Stimulated activated naive B cell treated with anti-CD40 and anti-IgM and Interleukin-4, amounts not matched to agents 10 μg/mL and 1 μg/mL and 100 μg/mL, for 72 hours (primary cell): ENCODE measurements at places on chromosomes 13 and 19.

DNA sequence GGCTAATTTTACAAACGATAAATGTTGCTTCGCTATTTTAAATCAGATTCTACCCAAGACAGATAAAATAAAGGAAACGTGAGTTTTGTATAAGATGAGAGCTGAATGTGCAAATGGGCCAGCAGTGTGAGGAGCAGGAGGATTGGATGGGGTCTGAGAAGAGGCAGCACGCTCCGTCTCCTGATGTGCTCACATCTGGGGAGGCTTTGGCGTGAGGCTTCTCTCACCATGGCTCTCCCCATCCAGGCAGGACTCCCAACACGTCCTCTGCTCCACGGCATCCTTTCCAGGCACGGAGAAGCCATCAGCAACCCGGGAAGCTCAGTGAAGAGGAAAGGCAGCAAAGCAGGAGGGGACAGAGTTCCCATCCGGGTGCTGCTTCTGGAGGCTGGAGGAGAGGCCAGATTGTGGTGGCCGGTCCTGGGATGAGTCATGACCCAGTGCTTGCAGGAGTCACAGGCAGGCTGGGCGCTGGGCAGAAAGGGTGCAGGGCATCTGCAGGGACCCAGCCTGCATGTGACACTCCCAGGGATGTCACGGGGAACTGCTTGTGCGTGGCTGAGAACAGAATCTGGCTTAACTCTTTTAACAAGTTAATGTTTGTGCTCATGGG, 47.5 kb downstream of the ZNF536 start:
- H3K27me3 ChIP-seq = peaks cover 8% of the 10 kb centered on the region
- no peaks in the 10 kb centered on the region for H3K4me1 ChIP-seq
- DNase-seq = no peak
- no peak overlapping the region for H3K27ac ChIP-seq
- H3K4me3 ChIP-seq = no peak overlapping the region

- H3K36me3 ChIP-seq = peaks cover 5% of the 10 kb centered on the region
- no peak for DNase-seq
- H3K4me1 ChIP-seq = peaks cover 6% of the 10 kb centered on the region
- peaks cover 3% of the 10 kb centered on the region for H3K27me3 ChIP-seq
- H3K27ac ChIP-seq = no peak overlapping the region
Measured at GRCh38 chr19:13078381-13078780, 24.3 kb downstream of the LYL1 start.

GRCh38 chr13:67549331-67549730, 319.2 kb upstream of the PCDH9 start:
- no peaks in the 10 kb centered on the region for H3K36me3 ChIP-seq
- no peaks in the 10 kb centered on the region for H3K4me1 ChIP-seq
- no peak overlapping the region for H3K4me3 ChIP-seq
- H3K27me3 ChIP-seq = no peaks in the 10 kb centered on the region
- no peak for DNase-seq
- no peak overlapping the region for H3K27ac ChIP-seq

DNA sequence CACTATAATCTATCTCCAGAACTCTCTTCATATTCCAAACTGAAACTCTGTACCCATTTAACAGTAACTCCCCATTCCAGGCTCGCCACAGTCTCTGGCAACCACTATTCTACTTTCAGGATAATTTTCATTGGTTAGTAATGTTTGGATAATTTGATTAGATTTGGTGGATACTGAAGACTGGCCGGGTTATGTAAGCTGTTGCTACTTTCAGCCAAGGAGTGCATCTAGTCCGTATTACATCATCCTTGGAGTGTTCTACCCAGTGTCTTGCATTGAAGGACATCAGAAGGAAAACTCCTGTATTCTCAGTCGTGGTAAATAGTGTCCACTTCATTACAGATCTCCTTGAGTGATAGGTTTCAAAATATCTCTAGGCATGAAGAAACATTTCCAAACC, 60.5 kb downstream of the PCCA start:
- H3K27ac ChIP-seq = no peak overlapping the region
- H3K4me1 ChIP-seq = no peaks in the 10 kb centered on the region
- H3K4me3 ChIP-seq = no peak overlapping the region

DNA sequence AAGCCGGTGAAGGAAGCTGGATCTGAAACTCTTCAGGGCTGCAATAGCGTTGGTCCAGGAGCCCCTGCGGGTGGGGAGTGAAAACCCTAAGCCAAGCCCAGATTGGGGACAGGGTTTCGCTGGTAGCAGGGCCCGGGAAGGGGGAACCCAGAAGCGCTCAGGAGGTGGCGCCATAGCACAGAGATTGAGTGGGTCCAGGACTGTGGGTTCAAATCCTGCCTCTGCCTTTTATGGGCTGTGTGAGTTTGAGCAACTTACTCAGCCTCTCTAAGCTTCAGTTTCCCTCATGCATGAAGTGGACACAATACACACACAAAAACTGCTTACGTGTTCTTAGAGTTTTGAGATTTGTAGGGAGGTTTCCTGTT, 8.3 kb upstream of the SYCN start:
- DNase-seq = no peak
- H3K4me1 ChIP-seq = no peaks in the 10 kb centered on the region
- H3K27ac ChIP-seq = no peak overlapping the region

DNA sequence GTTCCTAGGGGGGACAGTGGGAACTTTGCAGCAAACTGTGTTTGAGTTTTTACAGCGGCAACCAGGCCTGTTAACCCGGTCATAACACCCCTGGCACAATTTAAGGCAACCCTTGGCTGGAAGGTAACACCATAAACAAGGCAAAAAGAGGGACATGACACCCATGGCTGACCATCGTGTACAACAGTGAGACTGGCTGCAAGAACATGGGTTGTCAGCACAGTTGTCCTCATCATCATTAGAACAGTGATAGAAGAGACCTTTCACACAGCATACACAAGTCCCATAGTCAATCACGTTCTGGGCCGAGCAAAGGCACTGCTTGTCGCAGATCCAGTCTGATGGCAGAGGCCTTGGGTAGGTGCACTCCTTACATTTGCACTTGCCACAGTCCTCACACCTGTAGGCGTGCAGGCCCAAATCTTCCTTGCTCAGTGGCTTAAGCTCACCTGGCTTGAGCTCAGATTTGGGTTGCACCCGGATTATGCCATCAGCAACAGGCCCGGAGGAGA, 4.1 kb downstream of the SPRY2 start:
- H3K27ac ChIP-seq = no peak overlapping the region
- peaks cover 6% of the 10 kb centered on the region for H3K36me3 ChIP-seq
- H3K4me3 ChIP-seq = no peak overlapping the region
- peaks cover 3% of the 10 kb centered on the region for H3K4me1 ChIP-seq

GRCh38 chr19:46407856-46408663, 5.3 kb downstream of the CCDC8 start:
- no peak overlapping the region for H3K4me3 ChIP-seq
- peaks cover 22% of the 10 kb centered on the region for H3K4me1 ChIP-seq
- peaks cover 7% of the 10 kb centered on the region for H3K36me3 ChIP-seq
- H3K27ac ChIP-seq = no peak overlapping the region
- peaks cover 72% of the 10 kb centered on the region for H3K27me3 ChIP-seq

- no peak overlapping the region for H3K4me3 ChIP-seq
- no peaks in the 10 kb centered on the region for H3K36me3 ChIP-seq
- H3K27me3 ChIP-seq = no peaks in the 10 kb centered on the region
- H3K27ac ChIP-seq = no peak overlapping the region
Measured at GRCh38 chr13:93674337-93674755, 447.7 kb downstream of the GPC6 start.

DNA sequence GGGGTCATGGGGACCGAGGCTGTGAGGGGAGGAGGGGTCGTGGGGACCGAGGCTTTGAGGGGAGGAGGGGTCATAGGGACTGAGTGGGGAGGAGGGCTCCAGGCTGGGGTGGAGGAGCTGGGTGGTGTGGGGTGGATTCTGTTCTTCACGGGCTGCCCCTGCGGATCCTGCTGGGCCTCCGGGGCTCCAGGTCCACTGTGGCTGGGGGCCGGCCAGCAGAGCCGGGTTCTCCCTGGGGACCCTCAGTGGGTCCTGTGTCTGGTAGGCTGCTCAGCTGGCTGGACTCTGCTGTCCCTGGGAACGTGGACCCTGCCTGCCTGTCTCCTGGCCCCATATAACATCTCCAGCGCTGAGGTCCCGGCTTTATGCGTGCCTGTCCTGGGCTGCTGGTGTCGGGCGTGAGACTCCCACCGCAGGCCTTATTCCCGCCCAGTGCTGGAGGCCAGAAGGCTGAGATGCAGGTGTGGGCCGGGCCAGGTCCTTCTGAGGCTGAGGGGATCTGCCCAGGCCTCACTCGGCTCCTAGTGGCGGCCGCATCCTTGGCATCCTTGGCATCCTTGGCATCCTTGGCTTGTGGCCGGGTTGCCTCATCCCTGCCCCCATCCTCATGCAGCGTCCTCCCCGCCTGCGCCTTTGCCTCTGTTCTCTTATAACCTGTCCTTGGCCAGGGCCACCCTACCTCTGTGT, 19.8 kb upstream of the GNA15 start:
- no peak overlapping the region for H3K27ac ChIP-seq
- H3K4me1 ChIP-seq = no peaks in the 10 kb centered on the region
- H3K36me3 ChIP-seq = peaks cover 16% of the 10 kb centered on the region
- no peaks in the 10 kb centered on the region for H3K27me3 ChIP-seq

DNA sequence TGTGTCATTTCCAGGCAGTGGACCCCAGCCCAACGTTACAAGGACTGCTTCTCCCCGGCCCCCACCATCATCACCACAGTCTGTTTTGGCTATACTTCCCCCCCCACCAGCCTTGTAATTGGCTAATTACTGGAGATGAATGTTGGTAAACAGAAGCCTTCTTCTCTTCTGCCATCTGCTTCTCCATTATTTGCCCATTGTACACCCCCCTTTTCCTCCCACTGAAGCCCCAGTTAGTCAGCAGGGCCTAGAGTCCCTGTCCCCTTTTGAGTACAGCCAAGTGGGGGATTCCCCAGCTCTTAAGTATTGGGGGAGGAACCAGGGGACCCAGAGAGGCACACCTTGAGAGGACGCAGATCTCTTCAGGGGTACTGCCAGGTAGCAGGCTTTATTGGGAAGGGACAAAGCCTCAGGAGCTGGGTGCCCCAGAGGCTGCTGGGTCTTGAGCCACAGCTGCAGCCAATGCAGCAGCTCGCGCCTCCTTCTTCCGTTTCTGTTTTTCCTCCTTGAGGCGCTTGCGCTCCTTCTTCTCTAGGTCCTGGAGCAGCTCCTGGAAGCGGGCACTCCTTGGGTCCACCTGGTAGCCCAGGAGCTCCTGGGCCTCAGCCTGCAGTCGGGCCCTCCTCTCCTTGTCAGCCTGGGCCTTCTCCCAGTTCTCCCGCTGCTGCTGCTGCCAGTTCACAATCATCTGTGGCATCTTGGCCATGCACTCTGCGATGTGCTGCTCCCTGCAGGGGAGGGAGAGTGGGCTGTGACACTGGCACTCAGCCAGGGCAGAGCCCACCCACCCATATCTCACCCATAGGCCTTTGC, 3.0 kb downstream of the GADD45GIP1 start:
- H3K36me3 ChIP-seq = peaks cover 37% of the 10 kb centered on the region
- H3K27me3 ChIP-seq = no peaks in the 10 kb centered on the region
- H3K4me1 ChIP-seq = peaks cover 38% of the 10 kb centered on the region

- no peaks in the 10 kb centered on the region for H3K27me3 ChIP-seq
- peaks cover 8% of the 10 kb centered on the region for H3K36me3 ChIP-seq
- no peak for DNase-seq
Measured at GRCh38 chr19:46878613-46879375, 18.0 kb downstream of the ARHGAP35 start.
